Activated CD4-positive, alpha-beta T cell treated with anti-CD3 and anti-CD28 coated beads, Interleukin-2, amount 50 U/mL, for 24 hours (primary cell): ENCODE measurements at places on chromosomes 11 and 22.

- DNase-seq: no peak
These were observed at the start of gene ZNF280A for GRCh38 chr22:22520020-22520656. Gene ZNF280A (minus strand): TSS chr22:22520270. CDS start chr22:22515630, 4,640 bp downstream.

GRCh38 chr22:41925783-41926460, 684 bp downstream of the TNFRSF13C start:
- peak; percentile 62 for DNase-seq

GRCh38 chr11:128342511-128343134, 244.7 kb downstream of the ETS1 start:
- DNase-seq: peak; percentile 66

DNA sequence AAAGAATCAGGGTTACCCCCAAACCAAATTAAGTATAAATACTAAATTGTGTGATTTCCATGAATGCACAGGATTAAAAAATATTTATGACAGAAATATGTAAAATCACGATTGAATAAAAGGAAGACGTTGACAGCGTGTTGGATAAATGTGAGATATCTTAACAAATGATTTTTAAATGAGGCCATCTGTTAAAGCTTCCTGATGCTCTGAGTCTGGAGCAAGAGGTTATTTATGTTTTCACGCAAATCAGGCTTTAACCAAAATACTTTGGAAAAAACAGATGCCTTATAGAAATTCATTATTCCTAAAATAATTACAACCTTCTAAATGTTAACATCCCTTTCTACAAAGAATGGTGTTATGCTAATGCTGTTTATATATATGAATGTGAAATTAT, 123.3 kb downstream of the PAX6 start:
- DNase-seq: no peak

GRCh38 chr11:133524488-133524887, 7.8 kb downstream of the OPCML start:
- no peak for DNase-seq

DNA sequence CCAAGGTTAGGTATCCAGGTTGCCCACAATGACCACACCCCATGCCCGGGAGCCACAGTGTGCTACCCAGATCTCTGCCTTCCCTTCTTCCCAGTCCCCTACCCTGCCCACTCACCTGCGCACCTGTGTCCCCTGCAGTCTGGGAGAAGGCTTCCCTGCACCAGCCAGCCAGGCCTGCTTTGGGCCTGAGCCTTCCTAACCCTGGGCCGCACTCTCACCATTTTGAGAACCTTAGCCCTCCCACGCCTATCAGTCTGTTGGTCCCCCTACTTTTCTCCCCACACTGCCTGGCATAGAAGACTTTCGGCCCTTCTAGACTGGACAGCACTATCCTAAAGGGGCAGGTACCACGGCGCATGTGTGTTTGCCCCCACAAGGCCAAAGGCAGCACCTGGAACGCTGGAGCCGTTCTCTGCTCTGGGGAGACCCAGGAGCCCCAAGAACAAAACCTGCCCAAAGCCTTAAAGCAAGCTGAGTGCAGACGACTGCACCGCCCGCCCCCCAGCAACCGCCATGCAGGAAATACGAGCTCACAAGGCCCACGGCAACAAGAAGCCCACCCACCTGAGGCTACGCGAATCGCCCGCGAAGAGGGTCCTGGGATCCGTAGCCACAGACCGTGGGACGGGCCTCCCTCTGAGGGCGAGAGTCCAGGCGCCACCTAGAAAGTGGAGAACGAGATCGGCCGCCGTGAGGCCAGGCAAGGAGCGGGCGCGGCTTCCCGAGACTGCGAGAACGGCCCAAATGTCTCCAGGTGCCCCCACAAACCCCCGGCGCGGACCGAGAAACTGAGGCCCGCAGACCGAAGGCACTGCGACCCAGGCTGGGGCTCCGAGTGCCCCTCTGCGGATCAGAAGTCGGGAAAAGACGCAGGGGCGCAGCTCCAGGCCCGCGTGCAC, 546 bp downstream of the GNB1L start:
- DNase-seq: no peak

- DNase-seq: no peak
These were observed 55.9 kb upstream of the CCDC188 start for GRCh38 chr22:20206709-20207215.

- no peak for DNase-seq
These were observed 95.3 kb upstream of the RAG2 start for GRCh38 chr11:36693139-36693843.

GRCh38 chr22:30945653-30946052, 22.9 kb downstream of the MORC2 start:
- no peak for DNase-seq

DNA sequence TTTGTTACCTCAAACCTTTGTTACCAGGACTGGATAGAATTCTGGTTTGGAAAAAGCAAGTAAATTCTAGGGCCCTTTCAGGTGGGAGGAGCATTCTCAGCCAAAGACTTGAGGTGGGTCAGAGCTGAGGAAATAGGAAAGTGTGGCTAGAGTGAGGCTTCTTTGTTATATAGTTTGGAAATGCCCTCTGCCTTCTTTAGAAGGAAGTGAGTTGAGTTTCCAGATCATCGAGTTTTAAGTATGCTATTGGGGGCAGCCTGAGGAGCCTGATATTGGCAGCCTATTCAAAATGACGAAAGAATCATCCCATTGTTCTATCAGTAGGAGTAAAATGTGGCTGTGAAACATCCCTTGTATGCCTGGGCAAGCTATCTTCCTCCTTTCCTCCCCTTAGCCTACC, 134.1 kb downstream of the ARHGAP42 start:
- no peak for DNase-seq

- DNase-seq: no peak
These were observed 19.9 kb upstream of the CLDN5 start for GRCh38 chr22:19543970-19544708.

GRCh38 chr11:111069066-111069465, 176.5 kb upstream of the POU2AF2 start:
- no peak for DNase-seq

- DNase-seq: no peak
These were observed 29.2 kb downstream of the RNF169 start for GRCh38 chr11:74777877-74778276.

- no peak for DNase-seq
These were observed 72.6 kb downstream of the CELSR1 start for GRCh38 chr22:46464701-46465344.

- no peak for DNase-seq
These were observed 516.0 kb upstream of the CHORDC1 start for GRCh38 chr11:90738799-90739198.

GRCh38 chr11:7575841-7576725, 62.3 kb downstream of the PPFIBP2 start:
- peak; percentile 9 for DNase-seq

DNA sequence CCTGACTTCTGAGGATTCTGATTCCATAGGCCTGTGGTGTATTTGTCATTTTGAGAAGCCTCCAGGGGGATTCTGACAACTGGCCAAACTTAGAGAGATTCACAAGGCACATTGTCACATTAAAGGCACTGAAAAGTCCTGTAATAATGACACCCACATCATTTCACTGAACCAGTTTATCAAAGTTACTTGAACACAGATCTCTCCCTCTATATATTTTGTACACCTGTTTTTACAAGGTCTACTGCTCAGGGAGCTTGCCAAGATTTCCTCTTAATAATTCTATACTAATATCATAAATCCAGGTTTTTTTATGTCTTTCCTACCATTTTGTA, 50.0 kb downstream of the LRRC74B start:
- DNase-seq: no peak

GRCh38 chr22:47122441-47123000, 360.1 kb downstream of the TBC1D22A start:
- no peak for DNase-seq

DNA sequence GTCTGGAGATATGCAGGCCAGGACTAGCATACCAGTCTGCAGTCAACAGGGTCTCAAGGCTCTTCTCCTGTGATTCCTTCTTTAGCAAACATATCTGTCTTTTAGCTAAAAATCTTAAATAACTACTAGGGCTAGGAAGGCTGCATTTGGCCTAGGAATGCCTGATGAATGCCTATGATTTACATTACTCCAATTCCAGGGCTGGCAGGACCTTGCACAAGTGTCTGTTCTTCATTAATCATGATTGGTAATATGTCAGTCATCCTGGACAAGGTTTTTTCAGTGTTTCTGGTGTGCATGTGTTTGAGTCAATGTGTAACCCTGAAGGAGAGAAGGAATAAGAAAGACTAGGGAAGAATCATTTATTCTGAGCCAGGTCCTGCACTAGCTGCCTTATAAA, 280.5 kb upstream of the NARS2 start:
- DNase-seq: no peak

- DNase-seq: no peak
These were observed 332.4 kb downstream of the ETS1 start for GRCh38 chr11:128254941-128255340.

DNA sequence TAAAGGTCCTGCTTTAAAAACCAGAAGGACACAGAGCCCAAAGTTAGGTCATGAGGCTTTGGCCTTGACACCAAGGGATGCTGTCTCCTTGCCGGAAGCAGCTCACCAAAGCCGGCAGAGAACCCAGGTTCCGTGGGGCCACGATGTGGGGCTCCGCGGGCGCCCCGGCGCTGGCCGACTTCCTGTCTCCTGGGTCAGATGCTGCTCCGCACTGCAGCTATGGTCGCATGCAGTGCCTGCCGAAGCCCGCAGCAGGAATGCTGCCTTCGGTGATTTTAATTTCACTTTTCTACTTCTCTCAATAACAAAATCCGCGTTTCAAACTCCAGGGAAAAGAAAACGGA, 454 bp upstream of the OTUB1 start:
- DNase-seq: peak; percentile 38

DNA sequence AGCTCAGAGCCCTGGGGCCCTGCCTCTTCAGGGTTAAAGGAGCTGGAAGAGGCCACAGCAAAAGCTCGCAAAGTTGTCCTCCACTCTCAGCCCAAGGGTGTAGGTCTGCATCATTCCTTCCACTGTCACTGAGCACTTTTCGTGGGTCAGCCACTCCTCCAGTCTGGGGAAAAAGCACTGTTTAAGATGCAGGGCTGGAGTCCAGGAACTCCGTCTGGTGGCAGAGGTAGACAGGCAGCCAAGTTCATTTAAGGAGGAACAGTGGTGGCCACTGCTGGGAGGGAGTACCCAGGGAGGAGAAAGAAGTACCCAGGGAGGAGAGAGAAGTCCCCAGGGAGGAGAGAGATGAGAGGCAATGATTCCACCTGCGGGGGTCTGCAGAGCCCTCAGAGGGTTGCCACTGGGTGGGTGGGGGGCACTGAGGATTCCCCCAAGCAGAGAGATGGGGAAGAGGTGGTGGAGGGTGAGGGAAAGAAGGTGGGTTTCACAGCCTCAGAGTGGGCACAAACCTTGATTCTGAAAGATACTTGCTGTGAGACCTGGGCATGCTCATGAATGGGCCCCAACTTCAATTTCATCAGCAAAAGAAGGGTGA, 70.0 kb upstream of the B3GAT1 start:
- no peak for DNase-seq

DNA sequence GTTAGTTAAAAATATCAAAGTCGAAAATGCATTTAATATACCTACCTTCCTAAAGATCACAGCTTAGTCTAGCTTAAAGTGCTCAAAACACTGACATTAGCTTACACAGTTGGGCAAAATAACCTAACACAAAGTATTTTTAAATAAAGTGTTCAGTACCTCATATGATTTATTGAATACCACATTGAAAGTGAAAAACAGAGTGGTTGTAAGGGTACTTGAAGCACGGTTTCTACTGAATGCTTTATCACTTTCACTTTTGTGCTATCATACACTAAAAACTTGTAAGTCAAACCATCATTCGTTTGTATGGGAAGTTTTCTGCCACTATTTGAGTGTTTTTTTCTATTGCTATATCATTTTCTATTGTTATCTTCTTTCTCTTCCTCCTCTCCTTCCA, 36.6 kb downstream of the ZBTB44 start:
- DNase-seq: no peak

DNA sequence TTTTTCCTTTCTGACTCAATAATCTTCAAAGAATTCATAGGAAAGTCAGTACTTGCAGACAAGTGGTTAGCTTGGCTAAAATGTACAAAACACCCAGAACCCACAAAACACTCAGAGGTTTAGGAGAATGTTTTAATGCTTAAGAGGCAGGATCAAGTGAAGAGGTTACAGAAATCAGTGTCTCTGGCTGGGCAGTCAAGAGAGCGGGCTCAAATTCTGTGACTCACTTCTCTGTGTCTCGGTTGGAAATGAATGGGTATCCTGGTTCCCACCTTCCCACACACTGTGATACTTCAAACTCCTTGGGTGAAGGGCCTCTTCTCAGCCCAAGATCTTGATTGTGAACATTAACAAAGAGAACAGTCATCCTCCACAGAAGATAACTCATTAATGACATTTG, 3.8 kb downstream of the MPEG1 start:
- DNase-seq: peak; percentile 23

- no peak for DNase-seq
These were observed 47.5 kb upstream of the TCF20 start for GRCh38 chr22:42317691-42318547.

DNA sequence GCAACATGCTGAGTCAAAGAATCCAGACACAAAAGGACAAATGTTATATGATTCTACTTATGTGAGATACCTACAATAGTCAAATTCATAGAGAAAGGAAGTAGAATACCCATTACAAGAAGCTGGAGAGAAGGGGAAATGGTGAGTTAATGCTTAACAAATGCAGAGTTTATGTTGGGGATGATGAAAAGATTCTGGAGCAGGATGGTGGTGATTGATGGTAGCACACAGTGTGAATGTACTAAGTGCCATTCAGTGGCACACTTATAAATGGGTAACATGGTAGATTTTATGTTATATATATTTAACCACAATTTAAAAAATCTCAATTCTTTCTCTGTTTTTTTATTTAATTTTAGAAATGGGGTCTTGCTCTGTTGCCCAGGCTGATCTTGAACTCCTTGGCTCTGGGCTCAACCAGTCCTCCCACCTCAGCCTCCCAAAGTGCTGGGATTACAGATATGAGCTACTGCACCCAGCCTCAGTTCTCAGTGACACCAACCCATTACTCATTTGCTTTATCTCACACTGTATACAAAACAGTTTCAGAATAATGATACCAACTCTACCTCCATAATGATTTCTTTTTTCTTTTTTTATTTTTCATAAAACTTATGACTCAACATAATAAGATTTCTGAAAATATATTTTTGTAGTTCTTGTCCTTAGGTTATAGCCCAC, 9.6 kb upstream of the RELA start:
- DNase-seq: no peak

- DNase-seq: no peak
These were observed 25.0 kb upstream of the TMPRSS4 start for GRCh38 chr11:118051611-118052461.

- DNase-seq: no peak
These were observed 59.1 kb upstream of the POU2AF2 start for GRCh38 chr11:111186308-111186915.

DNA sequence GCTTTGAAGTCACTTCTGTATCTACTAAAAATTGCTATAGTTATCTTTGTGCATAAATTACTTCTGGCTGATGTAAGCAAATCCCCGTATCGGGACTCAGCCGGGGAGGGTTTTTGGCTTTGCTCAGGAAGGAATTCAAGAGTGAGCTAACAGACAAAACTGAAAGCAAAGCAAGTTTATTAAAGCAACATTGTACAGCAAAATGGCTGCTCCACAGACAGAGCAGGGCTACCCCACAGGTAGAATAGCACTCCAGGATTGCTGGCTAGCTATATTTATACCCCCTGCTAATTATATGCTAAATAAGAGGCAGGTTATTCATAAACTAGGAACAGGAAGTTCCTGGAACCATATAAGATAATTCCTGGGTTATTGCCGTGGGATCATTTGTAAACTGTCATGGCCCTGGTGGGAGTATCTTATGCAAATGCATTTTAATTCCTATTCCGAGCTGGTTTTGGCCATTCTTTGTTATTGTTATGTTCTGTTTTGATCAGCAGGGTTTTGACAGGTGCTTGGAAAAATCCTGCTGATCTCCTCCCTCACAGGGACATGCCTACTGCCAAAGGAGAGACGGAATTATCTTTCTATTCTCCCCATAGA, 15.2 kb downstream of the MIF start:
- no peak for DNase-seq

- DNase-seq: no peak
These were observed 2.1 kb upstream of the CCDC81 start for GRCh38 chr11:86372586-86372985.
